ENCODE measurements at places on chromosomes 6 and 20.

DNA sequence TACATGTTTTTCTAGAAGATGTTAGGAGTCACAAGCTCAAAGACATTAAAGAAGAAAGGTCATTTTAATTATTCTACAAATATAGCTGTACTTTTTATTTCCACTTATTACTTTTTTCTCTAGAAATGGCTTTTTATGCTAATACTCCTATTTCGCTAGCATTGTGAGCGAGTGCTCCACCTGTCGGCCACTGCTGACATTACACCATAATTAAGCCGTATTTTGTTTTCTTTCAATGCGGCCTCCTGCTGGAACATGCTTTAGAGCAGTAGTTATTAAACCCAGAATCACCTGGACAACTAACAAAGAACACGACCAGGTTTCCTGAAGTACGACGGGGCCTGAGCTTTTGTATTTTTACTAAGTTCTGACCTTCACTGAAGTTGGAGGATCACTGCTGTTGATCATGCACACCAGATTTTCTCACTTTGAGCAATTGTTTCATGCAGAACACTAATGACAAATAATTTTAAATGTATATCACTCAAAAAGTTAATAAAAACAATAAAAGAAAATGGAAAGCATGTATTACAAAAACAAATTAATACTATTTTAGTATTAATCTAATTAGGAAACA, 74.1 kb upstream of the PAK5 start:
- DNase-seq, result no peak

DNA sequence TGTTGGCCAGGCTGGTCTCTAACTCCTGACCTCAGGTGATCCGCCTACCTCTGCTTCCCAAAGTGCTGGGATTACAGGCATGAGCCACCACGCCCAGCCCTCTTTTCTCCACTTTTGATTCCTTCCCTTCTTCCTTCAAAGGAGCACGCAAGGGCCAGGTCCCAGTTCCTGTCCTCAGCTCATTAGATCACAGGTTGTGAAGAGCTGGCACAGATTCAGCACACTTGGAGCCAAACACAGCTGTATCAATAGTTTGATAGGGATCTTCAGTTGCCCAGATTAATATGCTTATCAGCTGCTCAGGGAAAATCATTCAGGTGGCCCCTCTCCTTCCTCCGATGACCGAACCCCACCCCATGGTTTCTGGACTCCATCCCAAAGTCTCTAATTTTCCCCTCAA, 14.4 kb upstream of the SLC22A23 start:
- DNase-seq, result no peak

DNA sequence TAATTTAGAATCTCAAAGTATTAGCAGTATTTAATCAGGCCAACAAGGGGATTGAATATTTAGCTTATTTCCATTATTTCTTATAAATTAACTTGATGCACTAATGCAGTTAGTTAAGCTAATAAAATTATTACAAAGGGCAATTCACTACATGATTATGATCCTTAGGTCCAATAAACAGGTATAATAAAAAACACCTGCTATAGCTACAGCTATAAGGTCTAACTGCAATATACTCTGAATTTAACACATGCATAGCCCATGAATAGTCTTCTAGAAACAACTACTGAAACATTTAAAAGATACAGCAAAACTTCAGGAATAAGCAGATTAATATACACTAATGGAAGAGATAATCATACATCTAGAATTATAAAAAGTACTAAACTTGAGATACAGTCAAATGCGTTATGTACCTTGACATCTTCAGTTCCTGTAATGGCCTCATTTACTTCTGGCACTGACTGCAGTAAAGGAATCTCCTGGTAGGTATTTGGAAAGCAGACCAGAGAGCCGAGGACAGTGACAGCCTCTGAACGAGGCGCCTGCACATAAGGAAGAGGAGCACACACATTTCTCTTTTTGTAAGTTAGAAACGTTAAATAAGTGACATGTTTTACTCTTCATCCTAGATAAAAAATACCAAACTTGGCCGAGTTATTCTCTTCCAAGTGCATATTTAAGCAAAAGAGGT, 168.5 kb downstream of the INSM1 start:
- DNase-seq, result no peak

DNA sequence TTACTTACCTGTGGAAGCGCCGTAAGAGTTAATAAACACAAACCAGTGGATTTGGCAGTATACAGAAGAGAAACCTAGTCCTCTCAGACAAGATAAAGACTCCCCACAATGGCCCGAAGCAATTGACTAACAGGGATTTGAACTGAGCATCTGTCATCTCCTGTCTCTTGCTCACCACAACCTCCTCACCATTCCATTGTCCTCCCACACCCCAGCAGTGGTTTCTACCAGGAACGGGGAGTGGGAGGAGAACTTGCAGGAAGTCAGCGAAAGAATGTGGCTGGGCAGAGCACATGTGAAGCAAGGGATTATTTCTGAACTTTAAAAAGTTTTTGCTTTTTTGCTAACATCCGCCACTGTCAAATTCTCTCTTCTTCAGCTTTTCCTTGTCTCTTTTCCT, 24.6 kb upstream of the TAAR1 start:
- no peak for DNase-seq

- no peak for DNase-seq
These were observed 114.2 kb upstream of the BEND6 start for GRCh38 chr6:56840467-56841380.

DNA sequence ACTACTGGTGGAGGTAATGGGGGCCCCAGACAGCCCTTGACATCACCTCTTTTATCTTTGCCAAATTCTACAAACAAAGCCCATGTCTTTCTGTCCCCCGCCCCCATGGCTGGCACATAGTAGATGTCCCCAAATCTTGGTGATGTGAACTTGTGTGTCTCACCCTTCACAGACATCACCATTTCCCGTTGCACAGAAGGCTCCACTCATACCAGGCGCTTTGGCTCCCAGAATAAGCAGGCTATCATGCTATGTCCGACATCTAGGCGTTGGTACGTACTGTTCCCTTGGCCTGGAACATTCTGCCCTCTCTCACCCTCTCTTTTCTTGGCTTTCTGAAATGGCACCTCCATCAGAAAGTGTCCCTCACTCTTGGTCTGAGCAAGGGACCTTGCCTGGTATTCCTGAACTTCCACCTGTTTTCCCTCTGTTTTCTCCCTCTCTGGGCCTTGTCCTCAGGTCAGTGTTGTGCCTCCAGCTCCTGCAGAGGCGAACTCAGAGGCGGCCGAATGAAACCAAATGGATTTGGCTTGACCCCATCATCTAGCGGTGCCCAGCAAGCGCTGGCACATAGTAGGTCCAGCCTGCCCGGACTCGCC, 968 bp upstream of the CCN5 start:
- no peak for DNase-seq

GRCh38 chr6:165571068-165571682, 91.9 kb downstream of the PDE10A start:
- no peak for DNase-seq

DNA sequence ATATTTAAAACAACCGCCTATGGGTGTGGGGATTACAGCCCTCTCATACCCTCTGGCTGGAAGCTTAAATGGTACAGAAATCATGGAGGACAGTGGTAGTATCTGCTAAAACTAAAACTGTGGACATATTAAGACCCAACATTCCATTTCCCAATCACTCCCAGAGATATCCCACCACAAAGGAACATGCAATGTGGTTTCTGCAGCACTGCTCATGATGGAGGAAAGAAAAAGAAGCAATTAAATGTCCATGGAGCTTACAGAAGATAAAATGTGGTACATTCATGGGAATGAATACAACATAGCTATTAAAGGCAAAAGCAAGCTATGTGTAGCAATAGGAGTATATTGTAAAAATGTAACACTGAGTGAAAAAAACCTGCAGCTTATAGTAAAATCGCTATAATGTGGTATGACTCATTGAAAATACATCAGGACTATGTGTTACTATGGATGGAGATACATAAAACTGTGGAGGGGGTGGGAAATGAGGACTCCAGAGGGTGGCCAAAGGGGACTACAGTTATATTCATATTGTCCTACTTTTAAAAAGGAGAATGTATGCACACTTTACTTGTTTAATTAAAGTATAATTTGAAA, 22.9 kb upstream of the NNAT start:
- DNase-seq, result no peak

- DNase-seq, result no peak
These were observed 392 bp downstream of the PSMB8 start for GRCh38 chr6:32843331-32843978.

GRCh38 chr20:9068841-9069663, at the start of gene PLCB4:
Gene PLCB4 (plus strand): TSS chr20:9069087. CDS start chr20:9307815, 238,728 bp downstream.
- DNase-seq, result peak; percentile 94

DNA sequence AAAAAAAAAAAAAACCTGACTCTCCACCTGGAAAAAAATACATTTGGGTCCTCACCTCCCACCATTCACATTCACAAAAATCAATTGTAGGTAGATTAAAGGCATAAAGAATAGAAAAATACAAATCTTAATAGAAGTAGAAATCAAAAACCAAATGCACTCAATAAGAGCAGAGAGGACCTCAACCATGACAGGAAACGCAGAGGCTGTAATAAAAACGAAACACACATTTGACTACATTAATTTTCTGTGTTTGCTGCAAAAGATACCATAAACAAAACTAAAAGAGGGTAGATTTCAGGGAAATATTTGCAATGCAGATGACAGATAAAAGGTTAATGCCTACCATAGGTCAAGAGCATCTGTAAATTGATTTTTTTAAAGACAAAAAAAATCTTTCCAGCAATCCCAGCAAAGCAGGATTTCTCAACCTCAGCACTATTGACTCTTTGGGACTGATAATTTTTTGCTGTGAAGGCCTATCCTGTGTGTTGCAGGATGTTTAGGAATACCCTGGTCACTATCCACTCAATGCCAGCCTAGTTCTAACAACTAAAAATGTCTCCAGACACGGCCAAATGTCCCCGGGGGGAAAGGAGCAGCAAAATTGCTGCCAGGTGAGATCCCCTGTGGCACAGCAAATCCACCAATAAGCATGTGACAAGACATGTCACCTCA, 9.1 kb downstream of the ETV7 start:
- no peak for DNase-seq

- DNase-seq, result no peak
These were observed 217.2 kb downstream of the IBTK start for GRCh38 chr6:82030301-82030700.

DNA sequence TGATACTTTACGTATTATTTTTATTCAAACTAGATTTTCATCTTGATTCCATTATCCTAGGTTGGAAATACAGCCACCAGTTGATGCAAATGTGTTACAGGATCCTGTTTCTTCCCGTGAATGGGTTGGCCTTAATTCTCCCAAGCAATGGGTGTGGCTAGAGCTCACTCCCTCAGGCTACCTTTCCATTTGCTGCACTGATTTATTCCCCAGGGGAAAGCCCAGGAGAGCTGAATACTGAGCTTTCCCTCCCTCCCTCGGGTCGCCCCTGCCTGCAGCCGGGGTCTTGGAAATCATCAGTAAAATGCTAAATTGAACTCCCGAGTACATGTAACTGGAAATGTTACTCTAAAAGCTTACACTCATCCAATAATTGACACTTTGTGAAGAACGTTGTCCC, 9.9 kb downstream of the SMOC2 start:
- DNase-seq, result no peak

GRCh38 chr20:3222635-3223600, 13.6 kb downstream of the ITPA start:
- DNase-seq, result no peak

DNA sequence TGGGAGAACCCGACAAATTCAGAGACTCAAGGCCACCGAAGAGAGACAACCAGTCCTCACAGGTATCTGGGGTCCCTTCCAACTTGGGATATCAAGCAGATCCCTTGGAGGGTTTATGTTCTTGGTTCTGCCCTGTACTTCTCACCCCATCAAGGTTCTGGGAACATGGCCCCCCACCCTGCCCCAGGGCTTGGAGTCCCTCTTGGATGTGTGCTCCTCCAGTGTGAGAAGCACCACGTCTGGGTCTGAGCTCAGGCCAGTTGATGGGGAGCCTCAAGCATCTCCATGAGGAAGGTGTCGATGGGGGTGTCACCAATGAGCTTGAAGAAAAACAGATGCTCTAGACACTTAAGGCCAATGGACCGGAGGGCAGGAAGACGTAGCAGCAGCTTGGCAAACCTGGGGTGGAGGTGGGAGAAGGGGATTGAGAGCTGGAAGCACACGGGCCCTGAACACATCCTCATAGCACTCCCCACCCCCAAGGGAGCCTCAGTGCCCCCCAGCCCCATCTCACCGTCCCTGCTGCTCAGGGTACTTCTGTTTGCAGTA, 2.2 kb upstream of the COL11A2 start:
- no peak for DNase-seq

DNA sequence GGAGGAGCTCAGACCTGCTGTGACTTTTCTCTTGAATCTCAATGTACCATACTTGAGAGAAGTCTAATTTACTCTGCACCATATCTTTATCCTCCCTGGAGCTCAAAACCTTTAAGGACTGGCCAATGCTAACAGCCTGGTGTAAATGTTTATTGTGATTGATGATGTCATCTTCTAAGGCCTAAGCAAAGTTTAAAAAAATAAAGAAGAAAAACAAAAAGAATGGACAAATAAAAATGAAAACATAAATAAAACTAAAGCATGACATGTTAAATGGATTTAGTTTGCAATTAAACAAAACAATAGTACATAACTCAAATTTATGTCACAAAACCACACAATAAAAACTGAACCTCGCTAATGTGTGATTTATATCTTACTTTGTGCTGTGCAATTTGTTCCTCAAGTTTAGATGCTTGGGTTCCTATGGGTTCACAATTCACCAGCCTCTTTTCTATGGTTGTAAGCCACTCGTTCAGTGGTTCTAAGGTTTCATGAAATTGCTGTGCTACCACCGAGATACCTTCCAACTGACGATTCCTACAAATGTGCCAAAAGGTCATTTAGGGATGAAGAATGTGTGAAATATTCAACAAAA, 113.0 kb downstream of the DST start:
- DNase-seq, result no peak

DNA sequence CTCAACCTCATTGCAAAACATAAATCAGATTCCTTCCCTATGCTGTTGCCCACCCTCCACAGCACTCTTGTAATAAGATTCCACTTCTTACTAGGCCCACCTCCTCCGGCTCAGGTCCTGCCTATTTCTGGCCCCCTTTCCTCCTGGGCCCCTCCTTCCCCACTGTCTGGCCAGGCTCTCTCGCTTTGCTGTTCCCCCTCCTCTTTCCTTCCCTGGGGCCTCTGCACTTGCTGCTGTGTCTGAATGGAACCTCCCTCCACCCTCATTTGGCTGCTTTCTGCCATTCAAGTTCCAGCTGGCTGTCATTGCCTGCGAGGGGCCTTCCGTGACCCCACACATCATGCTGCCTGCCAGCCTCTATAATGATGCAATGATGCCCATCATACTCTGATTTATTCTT, 38.9 kb downstream of the ARHGAP40 start:
- DNase-seq, result no peak

DNA sequence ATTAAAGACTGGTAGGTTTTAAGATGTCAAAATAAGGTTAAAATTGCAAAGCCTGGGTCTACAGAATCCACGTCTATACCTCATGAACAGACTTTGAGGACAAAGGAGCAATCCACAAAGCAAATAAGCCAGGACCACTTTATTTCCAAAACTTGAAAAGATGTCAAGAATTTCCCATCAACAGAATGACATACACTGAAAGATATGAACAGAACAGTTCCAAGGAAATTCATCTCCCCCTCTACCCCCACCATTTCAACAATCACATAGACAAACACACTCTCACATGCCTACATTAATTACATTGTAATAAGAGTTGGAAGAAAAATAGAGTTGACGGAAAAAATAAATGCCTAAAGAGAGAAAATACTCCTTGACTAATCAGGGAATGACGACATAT, 45.2 kb upstream of the NHSL1 start:
- DNase-seq, result no peak

Measured in chondrocyte (in vitro differentiated cells).